Glutamatergic neuron (in vitro differentiated cells): ENCODE measurements at places on chromosomes 6 and 20. TPM values are rescaled to one million over a fixed set of nuclear protein-coding genes. Genes with fewer than 3 reads are reported as not detected.

- H3K4me1 ChIP-seq = peaks cover 4% of the 10 kb centered on the region
- H3K4me3 ChIP-seq = no peak overlapping the region
- DNase-seq = no peak
- no peak overlapping the region for H3K27ac ChIP-seq
These were observed 112.2 kb downstream of the INSM1 start for GRCh38 chr20:20480126-20480525.

- no peak for DNase-seq
- H3K27me3 ChIP-seq = no peaks in the 10 kb centered on the region
- no peak overlapping the region for H3K4me3 ChIP-seq
- H3K36me3 ChIP-seq = no peaks in the 10 kb centered on the region
These were observed 34.3 kb upstream of the RNF144B start for GRCh38 chr6:18352842-18353241.

- H3K36me3 ChIP-seq = peaks cover 9% of the 10 kb centered on the region
- peaks cover 1% of the 10 kb centered on the region for H3K27me3 ChIP-seq
- no peak overlapping the region for H3K27ac ChIP-seq
- H3K4me3 ChIP-seq = no peak overlapping the region
- peaks cover 4% of the 10 kb centered on the region for H3K4me1 ChIP-seq
- DNase-seq = no peak
These were observed 76.7 kb downstream of the PRSS35 start for GRCh38 chr6:83589076-83589475.

DNA sequence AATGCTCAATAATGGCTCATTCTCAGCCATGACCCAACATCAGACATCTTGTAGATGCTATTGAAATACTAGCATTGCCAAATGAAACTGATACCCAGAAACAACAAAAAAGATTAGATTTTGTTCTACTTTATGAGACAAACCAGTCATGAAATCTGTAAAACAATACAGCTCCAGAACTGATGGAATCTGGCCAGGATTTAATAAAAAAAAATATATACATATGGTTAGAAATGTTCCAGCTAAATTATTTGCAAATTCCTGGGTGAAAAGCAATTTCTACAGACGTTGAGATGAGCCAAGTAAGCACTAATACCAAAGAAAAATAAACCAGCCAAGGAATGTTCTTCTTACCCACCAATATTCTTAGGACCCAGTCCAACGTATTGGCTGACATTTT lies 201.3 kb downstream of the EPHA7 start:
- no peaks in the 10 kb centered on the region for H3K36me3 ChIP-seq
- H3K27me3 ChIP-seq = peaks cover 2% of the 10 kb centered on the region
- DNase-seq = no peak
- no peaks in the 10 kb centered on the region for H3K4me1 ChIP-seq
- H3K4me3 ChIP-seq = no peak overlapping the region
- H3K27ac ChIP-seq = no peak overlapping the region

- no peak for DNase-seq
- H3K36me3 ChIP-seq = peaks cover 4% of the 10 kb centered on the region
- peaks cover 5% of the 10 kb centered on the region for H3K4me1 ChIP-seq
These were observed 87.8 kb upstream of the ASCC3 start for GRCh38 chr6:100968949-100969348.

DNA sequence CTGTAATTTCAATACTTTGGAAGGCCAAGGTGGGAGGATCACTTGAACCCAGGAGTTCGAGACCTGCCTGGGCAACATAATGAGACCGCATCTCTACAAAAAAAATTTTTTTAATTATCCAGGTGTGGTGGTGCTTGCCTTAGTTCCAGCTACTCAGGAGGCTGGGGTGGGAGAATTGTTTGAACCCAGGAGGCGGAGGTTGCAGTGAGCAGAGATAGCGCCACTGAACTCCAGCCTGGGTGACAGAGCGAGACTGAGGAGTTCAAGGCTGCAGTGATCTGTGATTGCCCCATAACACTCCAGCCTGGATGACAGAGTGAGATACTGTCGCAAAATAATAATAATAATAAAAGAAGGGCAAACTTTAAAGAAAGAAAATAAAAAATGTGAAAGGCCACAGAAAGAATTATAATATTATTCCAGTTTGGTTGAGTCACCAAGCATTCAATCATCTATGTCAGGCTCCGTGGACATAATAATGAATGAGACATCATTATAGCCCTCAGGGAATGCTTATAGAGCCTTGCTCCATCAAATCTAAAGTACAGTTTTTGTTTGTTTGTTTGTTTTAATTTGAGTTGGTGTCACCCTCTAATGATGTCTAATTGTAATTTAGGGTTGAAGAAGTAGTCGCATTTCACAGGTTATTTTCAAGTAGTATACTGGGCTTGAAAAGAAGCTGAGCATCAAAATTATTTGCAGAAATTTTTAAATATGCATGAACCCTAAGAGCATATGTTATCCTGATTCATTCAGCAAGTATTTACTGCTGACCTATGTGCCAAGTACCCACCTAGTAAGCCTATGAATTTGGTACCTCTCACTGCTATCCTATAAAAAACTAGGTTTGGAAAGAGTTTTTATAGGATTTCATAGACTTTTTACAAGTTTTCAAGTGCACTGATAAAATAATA lies 15.1 kb downstream of the GLYATL3 start:
- H3K4me1 ChIP-seq = no peaks in the 10 kb centered on the region
- H3K36me3 ChIP-seq = no peaks in the 10 kb centered on the region
- peaks cover 2% of the 10 kb centered on the region for H3K27me3 ChIP-seq
- DNase-seq = no peak

DNA sequence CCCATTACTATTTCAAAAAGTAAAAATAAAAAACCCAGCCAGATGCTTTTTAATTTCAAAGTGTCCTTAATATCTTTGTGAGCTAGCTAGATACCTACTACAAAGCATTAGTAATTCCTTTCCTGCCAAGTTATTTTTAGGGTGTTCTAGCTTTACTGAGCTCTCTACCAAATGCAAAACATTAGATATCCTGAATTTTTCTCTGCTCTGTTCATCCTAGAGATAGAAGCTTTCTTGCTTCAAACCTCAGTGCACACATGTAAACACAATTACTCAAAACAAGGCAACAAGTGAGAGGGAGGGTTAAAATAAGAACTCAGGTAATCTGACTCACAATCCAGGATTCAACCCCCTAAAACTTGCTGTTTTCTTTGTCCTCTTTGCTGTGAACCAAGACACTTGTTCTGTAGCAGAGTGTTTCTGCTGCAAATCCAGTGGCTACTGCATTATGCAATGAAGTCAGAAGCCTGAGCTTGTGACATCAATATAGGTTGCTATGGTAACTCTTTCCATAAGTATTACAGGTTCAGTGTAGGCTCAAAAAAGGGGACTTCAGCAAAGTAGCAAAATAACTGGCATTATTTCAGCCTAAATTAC lies 72.6 kb upstream of the STXBP5 start:
- no peak overlapping the region for H3K27ac ChIP-seq
- H3K4me1 ChIP-seq = peaks cover 1% of the 10 kb centered on the region
- peaks cover 3% of the 10 kb centered on the region for H3K27me3 ChIP-seq
- no peak for DNase-seq

GRCh38 chr6:109014606-109015005 lies 80.0 kb downstream of the SESN1 start:
- H3K27me3 ChIP-seq = peaks cover 2% of the 10 kb centered on the region
- no peaks in the 10 kb centered on the region for H3K36me3 ChIP-seq
- H3K4me1 ChIP-seq = peaks cover 7% of the 10 kb centered on the region

DNA sequence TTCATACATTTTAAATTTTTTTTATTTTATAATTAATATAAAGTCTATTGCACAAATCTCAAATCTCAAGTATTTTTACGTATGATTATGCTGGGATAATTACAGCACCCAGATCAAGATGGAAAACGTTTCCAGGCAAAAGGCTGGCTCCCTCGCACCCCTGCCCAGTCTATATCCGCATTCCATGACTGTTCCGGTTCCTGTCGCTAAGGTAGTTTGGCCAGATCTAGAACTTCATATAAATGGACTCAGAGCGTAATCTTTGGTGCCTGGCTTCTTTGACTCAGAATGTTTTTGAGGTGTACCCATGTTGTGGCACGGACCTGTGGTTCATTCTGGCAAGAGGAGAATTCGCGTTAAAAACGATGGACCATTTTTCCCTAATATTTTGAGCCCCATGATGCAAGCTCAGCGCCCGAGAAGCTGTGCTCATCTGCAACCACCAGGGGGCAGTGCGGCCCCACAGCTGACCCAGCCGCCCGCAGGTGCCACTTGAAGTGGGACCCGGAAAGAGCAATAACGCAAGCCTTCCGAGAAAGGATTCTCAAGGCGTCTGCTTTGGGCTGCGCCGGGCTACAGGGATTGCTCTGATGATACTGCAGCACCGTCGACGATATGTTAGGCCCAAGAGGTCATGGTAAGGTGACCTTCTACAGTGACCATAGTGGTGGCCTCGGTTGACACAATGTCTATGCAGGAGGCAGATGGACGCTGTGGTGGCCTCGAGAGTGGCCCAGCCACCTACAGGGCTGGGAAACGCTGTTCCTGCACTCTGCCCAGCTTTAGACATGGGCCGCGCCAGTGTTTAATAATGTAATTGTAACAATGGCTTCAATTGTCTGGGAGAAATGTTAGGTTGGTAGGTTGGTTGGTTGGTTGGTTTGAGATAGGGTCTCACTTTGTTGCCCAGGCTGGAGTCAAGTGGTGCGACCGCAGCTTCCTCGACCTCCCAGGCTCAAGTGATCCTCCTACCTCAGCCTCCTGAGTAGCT lies 160.1 kb downstream of the ZMYND8 start:
- peaks cover 3% of the 10 kb centered on the region for H3K27me3 ChIP-seq
- no peak overlapping the region for H3K4me3 ChIP-seq

DNA sequence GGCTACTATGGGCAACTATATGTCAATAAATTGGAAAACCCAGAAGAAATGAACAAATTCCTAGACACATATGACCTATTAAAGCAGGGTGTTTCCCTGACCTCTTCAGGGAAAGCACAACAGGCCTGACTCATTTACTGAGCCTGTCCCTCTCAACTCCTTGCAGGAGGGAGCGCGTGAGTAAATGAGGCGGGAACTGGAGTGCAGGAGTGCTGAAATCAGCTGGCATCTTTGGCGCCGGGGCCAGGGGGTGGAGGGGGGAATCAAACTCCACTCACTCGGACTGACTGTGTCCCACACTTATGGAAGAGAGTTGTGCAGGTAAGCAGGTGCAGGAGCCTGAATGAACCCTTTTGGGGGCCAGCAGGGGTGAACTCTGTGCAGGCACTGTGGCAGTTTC lies 671.2 kb upstream of the PTCHD4 start:
- H3K36me3 ChIP-seq = no peaks in the 10 kb centered on the region
- peaks cover 5% of the 10 kb centered on the region for H3K27me3 ChIP-seq
- H3K4me1 ChIP-seq = peaks cover 24% of the 10 kb centered on the region
- H3K4me3 ChIP-seq = no peak overlapping the region

- H3K27ac ChIP-seq = peak overlapping the region; percentile 79
- DNase-seq = no peak
- no peaks in the 10 kb centered on the region for H3K36me3 ChIP-seq
These were observed 2.9 kb downstream of the RANBP9 start for GRCh38 chr6:13708736-13709135.

DNA sequence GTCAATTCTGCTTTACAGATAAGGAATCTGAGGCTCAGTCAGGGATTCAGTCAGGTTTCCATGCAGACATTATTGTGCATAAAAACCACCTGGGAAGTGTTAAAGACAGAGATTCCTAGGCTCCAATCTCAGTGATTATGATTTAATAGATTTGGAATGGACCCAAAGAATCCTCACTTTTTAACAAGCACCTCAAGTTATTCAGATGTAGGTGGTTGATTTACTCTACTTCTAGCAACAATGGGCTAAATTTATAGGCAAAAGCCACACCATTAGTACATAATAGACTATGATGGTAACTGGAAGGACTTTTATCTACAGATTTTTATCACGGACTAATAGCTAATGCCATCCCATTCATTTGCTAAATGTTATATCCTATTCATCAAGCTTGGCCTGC lies 9.0 kb downstream of the ENPP1 start:
- H3K36me3 ChIP-seq = no peaks in the 10 kb centered on the region
- H3K4me1 ChIP-seq = peaks cover 5% of the 10 kb centered on the region
- DNase-seq = no peak
- H3K27ac ChIP-seq = no peak overlapping the region
- peaks cover under 1% of the 10 kb centered on the region for H3K27me3 ChIP-seq

The NHSL1 gene
- 57.8 TPM for total RNA-seq

The GUCA1A gene
- total RNA-seq = 2.2 TPM

The COX7A2 gene
- 527 TPM for total RNA-seq

The C6orf58 gene
- total RNA-seq = not detected
